AG08396 (cell line): ENCODE measurements at places on chromosomes 4 and X.

- peak; percentile 92 for DNase-seq
Measured at GRCh38 chr4:13627606-13628311, at the start of gene BOD1L1. Gene BOD1L1, minus strand, starts transcription at chr4:13627725. Its CDS starts 138 bp downstream, at chr4:13627587.

DNA sequence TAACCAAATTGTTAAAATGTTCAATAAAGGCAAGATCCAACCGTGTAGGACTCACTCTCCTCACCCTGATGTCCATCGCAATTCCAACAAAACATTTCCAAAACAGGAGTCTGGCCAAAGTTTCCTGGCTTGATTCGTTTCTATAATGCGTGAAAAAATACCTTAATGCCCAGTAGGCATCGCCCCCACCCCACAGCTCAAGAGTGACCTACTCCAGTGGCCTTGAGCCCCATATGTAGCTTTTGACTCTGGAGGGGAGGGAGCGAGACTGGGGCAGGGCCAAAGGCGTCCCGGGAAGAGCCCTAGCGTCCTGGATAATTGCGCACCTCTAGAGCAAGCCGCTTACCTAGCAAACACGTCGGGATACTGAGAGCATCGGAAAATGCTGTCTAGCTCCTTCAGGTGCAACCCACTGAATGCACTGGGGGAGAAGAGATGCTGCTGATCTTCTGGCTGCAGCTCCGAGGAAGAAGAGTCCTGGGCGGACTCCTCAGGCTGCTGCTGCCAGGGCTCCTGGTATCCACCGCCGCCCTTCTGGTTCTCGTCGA is 55.6 kb upstream of the NKAP start:
- no peak for DNase-seq

- no peak for DNase-seq
Measured at GRCh38 chrX:110208092-110208491, 109.8 kb downstream of the AMMECR1 start.

GRCh38 chr4:31362756-31363155 is 642.6 kb downstream of the PCDH7 start:
- no peak for DNase-seq

DNA sequence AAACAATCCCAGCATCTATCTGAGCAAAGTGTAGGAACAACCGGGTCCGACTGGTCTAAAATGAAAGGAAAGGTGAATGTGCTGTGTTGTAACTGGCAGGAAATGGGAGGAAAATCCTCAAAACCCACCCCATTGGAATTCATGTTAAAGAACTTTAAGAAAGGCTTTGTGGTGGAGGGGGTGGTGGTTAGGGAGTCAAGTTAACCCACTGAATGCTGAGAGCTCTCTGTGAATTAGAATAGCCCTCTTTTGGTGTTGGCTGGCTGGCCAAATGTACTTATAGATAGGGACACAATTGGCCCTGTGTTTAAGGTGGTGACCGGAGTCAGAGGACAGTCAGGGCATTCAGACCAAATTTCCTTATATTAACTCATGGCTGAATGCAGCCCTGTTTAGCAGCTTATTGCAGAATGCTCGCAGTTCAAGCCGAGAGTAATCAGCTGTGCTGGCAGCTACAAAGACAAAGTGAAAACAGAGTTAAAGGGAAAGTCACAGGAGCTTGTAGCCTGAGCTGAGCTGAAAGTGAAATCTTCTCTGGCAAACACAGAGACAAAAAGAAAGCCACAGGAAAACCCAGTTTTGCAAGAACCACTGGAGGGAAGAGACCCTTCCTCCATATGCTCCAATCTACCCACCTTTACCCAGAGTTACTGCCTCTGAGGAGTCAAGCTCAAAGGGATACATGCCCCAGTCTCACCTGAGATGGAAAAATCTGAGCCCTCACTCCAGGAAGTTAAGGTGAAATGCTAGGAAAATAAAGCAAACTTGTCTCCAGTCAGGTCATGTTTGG is 38.5 kb upstream of the UGT2B7 start:
- DNase-seq = no peak

- DNase-seq = no peak
Measured at GRCh38 chrX:3522101-3522650, 175.7 kb upstream of the MXRA5 start.

GRCh38 chr4:8771666-8772065 is 100.0 kb downstream of the HMX1 start:
- no peak for DNase-seq

- no peak for DNase-seq
Measured at GRCh38 chr4:168045354-168045753, 47.0 kb upstream of the ANXA10 start.

- DNase-seq = no peak
Measured at GRCh38 chr4:3493720-3494461, 30.8 kb downstream of the DOK7 start.
